Lung (tissue), 17 donors: ENCODE measurements at places on chromosomes 2 and 18. TPM values are rescaled to one million over a fixed set of nuclear protein-coding genes. Genes with fewer than 3 reads are reported as not detected.
A peak's percentile ranks its signal among the peaks of the same experiment; 100 is the strongest.

The SLC5A7 gene
- 0.39 TPM for polyA plus RNA-seq

GRCh38 chr2:147636886-147637285 lies 207.9 kb upstream of the ACVR2A start:
- peak; percentile 34 for DNase-seq

GRCh38 chr2:231920795-231921194 lies 5.4 kb downstream of the NPPC start:
- no peak for DNase-seq

GRCh38 chr2:224922142-224922727 lies 120.0 kb downstream of the DOCK10 start:
- no peak for DNase-seq

The SULT1C4 gene
- 1.7 TPM for polyA plus RNA-seq

GRCh38 chr2:105005181-105005951 lies 32.5 kb upstream of the MRPS9 start:
- peak; percentile 87 for DNase-seq

GRCh38 chr18:27608742-27609141 lies 423.6 kb upstream of the CHST9 start:
- DNase-seq = no peak

DNA sequence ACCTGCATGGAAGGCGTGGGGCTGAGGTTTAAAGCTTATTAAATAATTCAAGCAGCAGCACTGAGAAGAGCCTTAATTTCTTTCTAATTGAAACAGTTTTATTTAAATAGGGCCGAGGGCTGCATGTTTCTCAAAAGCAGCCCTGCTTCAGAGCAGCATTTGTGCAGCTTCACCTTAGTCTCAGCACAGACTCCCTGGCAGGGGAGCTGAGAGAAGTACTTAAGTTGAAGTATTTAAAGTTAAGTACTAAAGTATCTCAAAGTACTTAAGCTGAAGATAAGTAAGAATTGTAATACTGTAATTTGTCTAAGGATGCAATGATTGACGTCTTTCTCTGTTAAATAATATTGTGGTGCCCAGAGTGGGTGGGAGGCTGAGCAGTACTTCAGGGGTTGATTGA lies 31.4 kb downstream of the IMPA2 start:
- DNase-seq = no peak

DNA sequence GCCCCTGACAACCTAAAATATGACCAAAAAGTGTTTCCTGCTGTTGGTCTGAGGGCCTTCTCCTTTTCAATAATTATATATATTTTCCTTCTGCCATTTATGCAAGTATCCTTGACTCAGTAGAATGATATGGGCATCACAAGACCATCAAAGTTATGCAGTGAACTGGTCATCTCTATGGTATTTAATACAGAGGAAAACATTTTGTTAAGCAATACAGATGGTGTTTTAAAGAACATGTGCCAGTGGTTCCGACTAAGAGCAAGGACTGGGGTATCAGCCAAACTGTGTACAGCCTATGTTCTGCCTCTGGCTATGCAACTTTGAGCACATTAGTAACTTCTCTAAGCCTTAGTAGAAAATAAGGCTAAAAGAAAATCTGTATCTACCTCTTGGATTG lies 179.0 kb downstream of the TRABD2A start:
- DNase-seq = no peak

- DNase-seq = peak; percentile 86
These were observed 22.2 kb upstream of the ITSN2 start for GRCh38 chr2:24382363-24383073.

- no peak for DNase-seq
These were observed 47.8 kb upstream of the GALNT13 start for GRCh38 chr2:153823880-153824279.

The FSHR gene
- not detected for polyA plus RNA-seq

- DNase-seq = no peak
These were observed 8.1 kb downstream of the NABP1 start for GRCh38 chr2:191686066-191686465.

GRCh38 chr2:54809819-54810218 lies 86.4 kb downstream of the EML6 start:
- DNase-seq = no peak

DNA sequence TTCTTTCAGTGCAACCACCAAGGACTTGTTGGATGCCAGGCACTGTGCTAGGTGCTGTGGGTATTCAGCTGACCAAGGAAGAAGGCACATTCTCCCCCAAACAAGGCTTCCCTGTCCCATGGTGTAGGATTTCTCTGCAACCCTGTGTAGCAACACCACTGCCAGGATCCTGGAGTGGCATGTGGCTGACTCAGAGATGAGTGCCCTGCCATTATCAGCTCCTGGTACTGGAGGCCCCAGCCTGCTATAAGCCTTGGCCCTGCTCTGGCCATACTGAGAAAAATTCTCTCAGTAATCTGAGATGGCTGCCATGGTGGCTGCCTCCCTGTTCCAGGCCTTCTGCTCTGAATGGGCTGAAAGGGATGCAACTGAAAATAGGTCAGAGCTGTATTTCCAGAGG lies 4.3 kb downstream of the SMYD5 start:
- no peak for DNase-seq

DNA sequence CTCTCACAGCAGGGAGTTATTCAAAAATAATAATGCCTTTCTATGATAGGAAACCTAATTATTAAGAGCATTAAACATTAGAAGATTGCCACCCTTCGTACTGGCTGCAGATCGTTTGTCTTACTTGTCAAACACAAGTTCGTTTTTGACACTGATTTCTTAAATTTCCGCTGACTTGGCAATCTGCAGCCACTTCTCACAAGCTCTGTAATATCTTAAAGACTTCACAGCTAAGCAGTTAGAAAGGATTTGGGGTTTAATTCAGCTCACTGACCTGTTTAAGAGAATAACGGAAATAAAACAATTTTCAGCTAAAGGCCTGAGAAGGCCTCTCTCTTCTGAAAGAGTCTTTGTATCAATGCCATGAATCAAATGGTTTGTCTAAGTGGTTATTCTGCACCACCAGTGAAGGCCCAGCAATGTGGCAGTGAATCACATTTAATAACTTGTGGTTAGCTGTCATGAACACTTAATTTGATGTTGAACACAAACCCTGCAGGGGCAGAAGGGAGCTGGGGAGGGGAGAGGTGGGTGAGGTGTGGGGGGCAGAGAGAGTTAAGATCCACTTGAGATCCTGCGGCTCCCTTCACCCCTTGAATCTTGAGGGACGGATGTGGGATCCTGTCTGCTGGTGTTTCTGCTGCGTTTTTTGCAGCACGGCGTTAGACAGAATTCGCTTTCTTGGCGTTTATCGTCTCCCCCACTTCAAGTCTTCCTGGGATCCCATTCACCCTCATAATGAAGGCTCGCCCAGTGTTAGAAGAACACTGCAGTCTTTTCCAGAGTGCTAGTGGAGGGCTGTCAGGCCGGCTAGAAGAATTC lies 145.4 kb upstream of the SATB2 start:
- no peak for DNase-seq

- no peak for DNase-seq
These were observed 91.1 kb upstream of the MYO3B start for GRCh38 chr2:170086751-170087412.

The LIMS3 gene
- 1.0 TPM for polyA plus RNA-seq

DNA sequence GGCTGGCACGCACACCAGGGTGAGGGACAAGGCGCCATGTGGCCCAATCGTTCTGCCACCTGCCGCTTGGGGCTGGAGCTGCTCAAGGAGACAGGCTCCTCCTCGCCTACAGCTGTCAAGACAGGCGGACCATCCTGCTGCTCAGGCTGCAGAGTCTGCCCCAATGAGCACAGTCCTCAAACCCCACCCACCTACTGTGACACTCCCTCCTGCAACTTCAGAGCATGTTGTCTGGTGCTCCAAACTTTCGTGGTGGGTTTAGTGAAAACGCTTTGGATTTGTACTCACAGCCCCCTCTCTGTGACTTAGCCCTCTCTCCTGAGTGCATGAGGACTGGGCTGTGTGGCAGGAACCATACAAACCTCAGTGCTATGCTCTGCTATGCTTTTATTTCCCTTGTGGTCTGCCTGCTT lies 23.2 kb upstream of the SLC35F6 start:
- DNase-seq = peak; percentile 87

DNA sequence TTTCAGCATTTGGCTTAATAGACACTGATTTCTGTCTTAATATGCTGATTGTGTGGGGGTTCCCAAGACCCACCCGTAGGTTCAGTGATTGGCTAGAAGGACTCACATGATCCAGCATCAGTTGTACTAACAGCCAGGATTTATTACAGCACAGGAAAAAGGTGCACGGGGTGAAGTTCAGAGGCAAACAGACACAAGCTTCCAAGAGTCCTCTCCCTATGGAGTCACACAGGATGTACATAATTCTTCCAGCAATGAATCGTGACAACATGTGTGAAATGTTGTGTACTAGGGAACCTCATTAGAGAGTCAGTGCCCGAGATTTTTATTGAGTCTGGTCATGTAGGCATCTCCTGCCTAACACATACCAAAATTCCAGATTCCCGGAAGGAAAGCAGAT lies 52.8 kb downstream of the GALNT1 start:
- DNase-seq = peak; percentile 22

- DNase-seq = no peak
These were observed 89.9 kb downstream of the GULP1 start for GRCh38 chr2:188381614-188382013.

- DNase-seq = no peak
These were observed 26.7 kb downstream of the CNNM4 start for GRCh38 chr2:96787411-96787810.

- DNase-seq = no peak
These were observed 10.8 kb downstream of the DSG2 start for GRCh38 chr18:31508781-31509180.

- DNase-seq = no peak
These were observed 1.5 kb upstream of the TTC39C start for GRCh38 chr18:24013051-24013450.

DNA sequence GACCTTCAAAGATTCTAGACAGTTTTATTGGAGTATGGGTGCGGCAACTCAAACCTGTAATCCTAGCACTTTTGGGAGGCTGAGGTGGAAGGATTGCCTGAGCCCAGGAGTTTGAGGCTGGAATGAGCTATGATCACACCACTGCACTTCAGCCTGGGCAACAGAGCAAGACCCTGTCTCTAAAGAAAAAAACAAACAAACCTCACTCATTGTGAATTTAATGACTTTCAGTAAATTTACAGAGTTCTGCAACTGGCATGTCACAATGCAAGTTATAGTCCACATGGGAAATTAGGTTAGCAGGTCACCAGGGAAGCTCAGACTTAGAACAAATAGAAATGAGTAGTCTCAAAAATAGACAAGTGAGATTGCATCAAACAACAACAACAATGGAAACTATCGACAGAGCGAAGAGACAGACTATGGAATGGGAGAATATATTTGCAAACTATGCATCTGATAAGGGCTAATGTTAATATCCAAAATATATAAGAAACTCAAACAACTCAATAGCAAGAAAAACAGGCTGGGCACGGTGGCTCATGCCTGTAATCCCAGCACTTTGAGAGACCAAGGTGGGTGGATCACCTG lies 6.7 kb upstream of the NRBP1 start:
- no peak for DNase-seq

- no peak for DNase-seq
These were observed 1398.3 kb downstream of the DSC3 start for GRCh38 chr18:29644276-29644675.

- peak; percentile 69 for DNase-seq
These were observed 30.9 kb upstream of the REEP1 start for GRCh38 chr2:86368161-86368824.

DNA sequence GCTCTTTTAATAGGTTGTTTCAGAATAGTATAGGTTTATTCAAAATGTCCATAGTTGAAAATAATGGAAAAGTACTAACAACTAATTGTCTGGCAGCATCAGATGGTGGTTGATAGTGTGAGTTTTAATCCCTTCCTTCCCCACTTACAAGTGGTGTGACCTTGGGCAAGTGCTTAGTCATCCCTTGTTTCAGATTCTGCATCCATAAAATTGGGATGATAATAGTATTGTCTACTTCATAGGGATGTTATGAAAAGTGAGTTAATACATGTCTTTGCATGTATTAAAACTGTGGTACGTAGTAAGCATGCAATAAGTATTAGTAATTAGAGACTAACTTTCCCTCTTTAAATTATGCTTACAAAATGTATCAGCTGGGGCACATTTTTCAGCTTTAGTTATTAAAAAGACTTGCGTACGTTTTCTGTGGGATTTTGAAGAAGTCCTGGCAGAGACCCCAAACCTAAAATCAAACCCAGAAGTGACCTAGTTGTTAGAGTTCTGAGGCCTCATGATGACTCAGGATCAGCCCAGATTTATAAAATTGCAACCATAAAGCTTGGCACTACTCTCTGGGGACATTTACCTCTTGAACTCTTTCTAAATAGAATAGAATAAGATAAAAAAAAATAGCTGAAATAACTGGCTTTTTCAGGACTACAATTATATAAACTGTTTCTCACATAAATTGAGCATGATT lies 8.6 kb downstream of the ITGA4 start:
- no peak for DNase-seq

The GPR75 gene
- 0.72 TPM for polyA plus RNA-seq

The GFPT1 gene
- 18.8 TPM for polyA plus RNA-seq

- peak; percentile 92 for DNase-seq
These were observed 30.0 kb downstream of the IL1R2 start for GRCh38 chr2:102021779-102022178.

- no peak for DNase-seq
These were observed 105.8 kb downstream of the ARHGAP28 start for GRCh38 chr18:6835345-6835744.

DNA sequence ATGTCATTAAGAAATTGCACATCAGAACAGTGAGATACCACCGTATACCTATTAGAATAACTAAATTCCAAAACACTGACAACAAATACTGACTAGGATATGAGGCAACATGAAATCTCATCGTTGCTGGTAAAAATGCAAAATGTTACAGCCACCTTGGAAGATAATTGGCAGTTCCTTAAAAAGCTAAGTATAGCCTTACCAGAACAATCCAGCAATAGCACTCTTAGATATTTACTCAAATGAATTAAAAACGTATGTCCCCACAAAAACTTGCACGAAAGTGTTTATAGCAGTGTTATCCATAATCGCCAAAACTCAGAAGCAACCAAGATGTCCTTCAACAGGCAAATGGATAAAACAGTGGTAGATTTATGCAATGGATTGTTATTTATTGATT lies 241.7 kb downstream of the EPHA4 start:
- DNase-seq = no peak

The TMX3 gene
- 23.9 TPM for polyA plus RNA-seq

DNA sequence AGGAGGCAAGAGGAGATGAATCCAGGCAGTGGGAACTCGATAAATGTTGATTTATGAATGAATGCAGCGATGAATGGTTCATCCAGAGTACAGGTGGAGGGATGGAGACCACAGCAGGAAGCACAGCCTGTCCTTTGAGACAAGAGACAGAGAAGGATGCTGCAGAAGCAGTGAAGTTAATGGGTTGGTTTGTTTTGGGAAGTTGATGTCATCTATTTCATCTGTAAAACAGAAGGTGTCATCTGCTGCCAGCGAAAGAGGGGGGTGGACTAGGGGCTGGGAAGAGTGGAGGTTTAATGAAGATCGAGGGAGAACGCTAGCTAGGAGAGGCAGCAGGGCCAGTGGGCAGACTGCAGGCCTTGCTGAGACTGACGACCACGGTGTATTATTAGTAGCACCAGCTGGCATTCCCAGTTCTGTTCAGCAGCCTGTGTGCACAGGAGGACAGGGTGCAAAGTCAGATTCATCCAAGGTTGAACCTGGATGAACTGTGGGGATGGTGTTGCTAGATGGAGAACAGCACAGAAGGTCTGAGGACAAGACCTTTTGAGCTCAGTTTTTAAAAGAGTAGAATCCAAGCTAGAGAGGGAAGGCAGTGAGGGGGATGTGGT lies 120.3 kb upstream of the CAPN13 start:
- DNase-seq = no peak

GRCh38 chr2:54029721-54030395 lies 59.1 kb upstream of the PSME4 start:
- no peak for DNase-seq

GRCh38 chr2:120208381-120209353 lies 14.5 kb downstream of the TMEM185B start:
- DNase-seq = no peak

The C1QL2 gene
- polyA plus RNA-seq = 0.03 TPM
